ENCODE measurements at places on chromosomes 16 and 17.

DNA sequence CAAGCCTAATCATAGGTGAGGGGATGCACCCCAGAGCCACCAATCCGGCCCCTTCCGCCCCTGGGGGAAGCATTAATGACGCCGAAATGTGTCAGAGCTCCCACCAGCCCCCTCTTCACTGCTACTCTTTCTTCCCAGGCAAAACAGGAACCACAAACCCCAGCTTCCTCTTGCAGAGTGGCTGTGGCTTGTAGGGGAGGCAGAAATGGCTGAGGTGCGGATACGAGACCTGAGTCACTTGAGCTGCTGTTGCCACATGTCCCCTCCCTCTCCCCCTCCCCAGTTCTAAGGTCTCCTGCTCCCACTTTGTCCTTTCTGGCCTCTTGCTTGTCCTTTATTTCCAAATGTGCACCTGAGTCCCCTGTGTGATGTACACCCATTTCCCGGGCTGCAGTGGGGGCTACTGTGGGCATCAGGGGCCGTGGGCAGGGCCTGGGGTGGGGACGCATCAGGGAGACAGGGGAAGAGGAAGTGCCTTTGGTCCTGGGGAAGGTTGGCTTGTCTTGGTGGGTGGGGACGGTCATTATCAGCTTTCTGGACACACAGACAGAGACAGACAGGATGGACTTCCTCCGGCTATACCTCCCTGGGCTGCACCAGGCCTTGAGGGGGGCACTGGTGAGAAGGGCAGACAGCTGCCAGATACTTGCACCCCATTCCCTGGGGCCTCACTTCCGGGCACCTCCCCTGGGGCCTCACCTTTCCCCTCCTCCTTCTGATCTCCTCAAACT, at the start of gene APOBR:
TSS of gene APOBR (plus strand) at position 523 of the 731 bp plus-strand sequence. CDS start at position 562, 39 bp downstream.
- DNase-seq, result peak; percentile 85

GRCh38 chr16:83441517-83441916, 366.3 kb upstream of the HSBP1 start:
- no peak for DNase-seq

GRCh38 chr16:86359571-86359970, 150.8 kb upstream of the FOXF1 start:
- DNase-seq, result no peak

GRCh38 chr16:21336231-21336630, 58.1 kb upstream of the CRYM start:
- DNase-seq, result no peak

DNA sequence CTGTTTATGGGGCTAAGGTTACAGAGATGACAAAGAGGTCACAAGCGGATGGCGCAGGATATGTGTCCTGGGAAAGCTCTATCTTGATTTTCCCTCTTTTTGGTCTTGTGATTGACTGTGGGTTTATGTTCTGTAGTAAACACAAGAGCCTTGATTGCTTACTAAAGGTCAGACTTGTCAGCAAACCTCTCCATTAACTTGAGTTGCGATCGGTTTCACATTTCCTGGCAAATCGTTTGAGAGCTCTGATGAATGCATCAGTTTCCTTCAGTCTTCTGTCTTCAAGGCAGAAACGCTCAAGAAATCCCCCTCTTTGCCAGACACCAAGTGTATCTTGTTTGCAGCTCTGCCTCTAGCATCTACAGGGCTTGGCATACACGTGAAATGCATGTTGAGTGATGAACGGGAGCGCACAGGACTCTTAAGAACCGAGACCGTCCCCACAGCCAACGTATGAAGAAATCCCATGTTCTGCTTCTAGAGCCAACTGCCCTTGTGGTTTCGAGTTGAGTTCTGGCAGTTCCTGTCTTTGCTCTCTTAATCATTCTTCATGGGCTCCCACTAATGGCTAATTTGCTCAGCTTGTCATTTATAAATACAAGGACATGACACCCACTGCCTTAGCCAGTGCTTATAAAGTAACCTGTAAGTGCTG, 143.3 kb downstream of the PITPNC1 start:
- no peak for DNase-seq

DNA sequence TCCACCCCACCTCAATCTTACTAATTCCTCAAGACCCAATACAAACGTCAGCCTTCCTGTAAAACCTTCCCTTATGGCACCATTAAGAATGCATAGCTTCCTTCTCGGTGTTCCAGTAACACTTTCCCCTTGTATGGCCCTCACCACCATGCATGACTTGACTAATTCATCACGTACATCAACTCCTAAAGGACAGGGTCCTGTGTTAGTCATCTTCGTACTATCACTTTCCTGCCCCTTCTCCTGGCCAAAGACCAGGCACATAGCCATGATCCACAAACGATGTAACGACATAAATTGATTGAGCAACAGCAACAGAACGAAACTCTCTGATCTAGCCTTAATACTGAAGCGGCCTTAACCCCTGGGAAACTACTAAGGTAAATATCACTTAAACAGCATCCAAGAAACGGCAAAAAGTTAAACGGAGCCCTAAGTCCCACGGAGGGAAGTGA, 612 bp downstream of the PSMD12 start:
- no peak for DNase-seq

- no peak for DNase-seq
These were observed 128.5 kb downstream of the MRTFB start for GRCh38 chr16:14199624-14200023.

DNA sequence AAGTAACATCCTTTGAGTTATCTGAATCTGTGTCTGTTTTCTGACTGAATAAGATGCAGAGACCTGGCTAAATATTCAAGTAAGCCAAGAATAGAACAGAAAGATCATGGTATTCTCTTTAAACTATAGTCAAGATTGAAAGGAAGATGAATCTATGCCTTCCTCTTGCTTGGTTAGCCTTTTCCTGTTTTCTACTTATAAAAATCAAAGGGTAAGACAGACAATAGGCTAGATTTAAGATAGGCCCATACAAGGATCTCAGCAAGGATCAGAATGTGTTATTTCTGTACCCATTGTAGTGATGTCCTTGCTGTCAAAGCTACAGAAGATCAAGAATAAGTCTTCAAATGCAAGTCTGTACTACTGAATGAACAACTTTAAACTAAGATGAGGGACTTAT, 7.0 kb upstream of the CDR2 start:
- no peak for DNase-seq

DNA sequence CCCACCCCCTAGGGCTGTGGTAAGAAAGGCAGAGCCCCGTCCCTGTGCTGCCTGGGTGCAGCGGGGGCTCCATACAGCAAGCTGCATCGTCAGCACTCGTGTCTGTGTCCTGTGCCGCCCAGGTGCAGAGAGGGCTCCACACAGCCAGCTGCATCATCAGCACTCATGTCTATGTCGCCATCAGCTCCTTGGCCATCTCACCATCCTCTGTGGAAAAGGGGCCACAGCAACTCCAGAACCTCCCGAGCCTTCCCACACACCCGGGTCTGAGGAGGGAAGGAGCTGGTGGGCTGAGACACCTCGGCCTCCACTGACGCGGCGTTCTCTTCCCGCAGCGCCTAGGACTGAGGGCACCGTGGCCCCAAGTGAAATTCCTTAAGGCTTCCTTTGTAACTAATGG, 72.9 kb upstream of the CHMP6 start:
- DNase-seq, result no peak

- peak; percentile 52 for DNase-seq
These were observed 197.6 kb downstream of the XYLT1 start for GRCh38 chr16:17273142-17273561.

DNA sequence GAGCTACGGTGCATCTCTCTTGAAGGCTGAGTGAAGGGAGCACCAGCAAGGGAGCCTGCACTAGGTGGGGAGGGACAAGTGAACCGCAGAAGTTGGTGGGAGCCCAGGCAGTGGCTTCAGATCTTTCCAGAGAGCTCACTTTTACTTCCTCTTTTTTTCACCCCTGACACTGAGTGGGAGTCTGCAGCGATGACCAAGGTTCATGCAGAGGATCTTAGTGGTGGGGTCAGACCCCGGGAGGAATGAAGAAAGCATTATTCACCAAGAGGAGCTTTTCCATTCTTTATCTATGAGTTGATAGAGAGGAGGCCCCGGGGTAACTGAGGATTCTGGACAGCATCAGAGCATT, 3.0 kb upstream of the CCL2 start:
- DNase-seq, result peak; percentile 55

GRCh38 chr17:48247603-48248002, 140.0 kb downstream of the SNX11 start:
- DNase-seq, result no peak

DNA sequence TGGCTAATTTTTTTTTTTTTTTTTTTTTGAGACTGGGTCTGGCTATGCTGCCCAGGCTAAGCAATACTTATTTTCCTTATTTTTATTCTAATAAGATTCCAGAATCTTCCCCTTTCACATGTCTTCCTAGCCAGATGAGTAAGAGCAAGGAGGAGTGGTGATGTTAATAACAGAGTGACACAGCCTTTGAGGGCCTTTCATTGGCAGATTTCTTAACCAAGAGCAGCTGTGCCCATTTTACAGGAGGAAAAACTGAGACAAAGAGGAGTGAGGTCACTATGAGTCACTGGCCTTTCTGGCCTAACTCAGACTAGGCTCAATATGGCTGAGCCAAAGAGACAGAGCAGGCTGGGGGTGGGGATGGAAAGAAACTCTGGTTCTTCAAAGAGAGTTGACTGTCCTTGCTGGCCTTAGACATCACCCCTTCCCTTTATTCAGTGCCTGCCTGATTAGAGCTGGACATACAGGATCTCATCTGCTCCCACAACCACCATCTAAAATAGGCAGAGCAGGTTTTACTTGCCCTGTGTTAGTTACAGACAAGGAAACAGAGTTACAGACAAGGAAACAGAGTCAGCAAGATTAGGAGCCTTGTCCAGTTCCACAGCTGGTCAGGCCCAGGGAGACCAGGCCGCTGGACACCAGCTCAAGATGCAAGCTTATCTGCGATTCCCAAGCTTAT, 50.0 kb upstream of the TOB1 start:
- DNase-seq, result no peak

DNA sequence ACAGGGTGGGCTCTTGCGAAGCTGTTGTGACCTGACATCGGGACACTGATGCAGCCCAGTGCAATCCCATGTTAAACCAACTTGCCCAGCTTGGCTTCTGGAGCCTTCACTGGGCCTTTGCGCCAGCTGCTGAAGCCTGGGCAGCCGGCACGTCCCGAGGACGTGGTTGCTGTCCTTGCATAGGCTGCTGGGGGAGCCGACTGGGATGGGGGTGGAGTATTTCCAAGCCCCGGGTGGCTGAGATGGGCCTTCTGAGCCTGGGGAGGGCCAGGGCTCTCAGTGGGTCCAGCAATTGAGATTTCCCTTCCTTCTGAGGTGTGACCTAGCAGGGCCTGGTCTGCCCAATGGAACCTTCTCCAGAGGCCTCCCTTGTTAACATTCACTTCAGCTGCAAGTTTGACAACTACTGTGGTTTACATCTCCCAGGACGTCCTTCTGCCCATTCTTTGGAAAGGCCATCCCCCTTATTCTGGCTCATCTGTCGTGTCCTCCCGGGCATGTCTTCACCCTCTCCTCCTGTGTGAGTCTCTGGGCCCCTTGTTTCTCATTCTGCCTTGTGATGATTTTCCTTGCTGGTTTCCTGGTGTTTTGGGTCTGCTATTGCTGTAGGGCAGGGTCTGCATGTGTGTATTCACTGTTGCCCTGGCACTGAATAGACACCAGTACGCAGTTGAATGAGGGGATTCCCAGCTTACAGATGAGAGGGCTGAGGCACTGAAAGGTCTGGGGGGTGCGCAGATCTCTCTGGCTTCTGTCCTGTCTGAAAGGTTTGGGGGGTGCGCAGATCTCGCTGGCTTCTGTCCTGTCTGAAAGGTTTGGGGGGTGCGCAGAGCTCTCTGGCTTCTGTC, 34.4 kb downstream of the HAPSTR1 start:
- DNase-seq, result no peak

DNA sequence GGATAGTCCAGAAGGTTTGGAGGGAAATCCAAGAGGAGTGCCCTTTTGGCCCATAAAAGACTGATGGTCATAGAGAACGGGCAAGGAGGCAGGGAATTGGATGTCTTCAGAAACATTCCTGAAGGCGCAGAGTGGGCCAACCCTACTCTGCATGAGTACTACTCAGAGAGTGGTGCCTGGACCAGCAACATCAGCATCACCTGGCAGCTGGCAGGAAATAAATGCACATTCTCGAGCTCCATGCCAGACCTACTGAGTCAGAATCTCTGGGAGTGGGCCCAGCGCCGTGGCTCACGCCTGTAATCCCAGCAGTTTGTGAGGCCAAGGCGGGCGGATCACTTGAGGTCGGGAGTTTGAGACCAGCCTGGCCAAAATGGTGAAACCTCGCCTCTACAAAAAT, 27.1 kb upstream of the SLC39A11 start:
- DNase-seq, result no peak
